ENCODE measurements at places on chromosomes 5 and 9. TPM values are rescaled to one million over a fixed set of nuclear protein-coding genes. Genes with fewer than 3 reads are reported as not detected.

GRCh38 chr9:9099646-9100045, 1300.1 kb upstream of the DMAC1 start:
- no peaks in the 10 kb centered on the region for H3K27me3 ChIP-seq

The FGD3 gene
- total RNA-seq = 0.65 TPM

The PCDHA1 gene
- total RNA-seq = not detected

- no peak overlapping the region for H3K4me3 ChIP-seq
- no peak overlapping the region for H3K27ac ChIP-seq
- no peaks in the 10 kb centered on the region for H3K36me3 ChIP-seq
- no peak for DNase-seq
- H3K4me1 ChIP-seq = peaks cover 10% of the 10 kb centered on the region
These were observed 235.5 kb upstream of the ZNF608 start for GRCh38 chr5:124981901-124982300.

DNA sequence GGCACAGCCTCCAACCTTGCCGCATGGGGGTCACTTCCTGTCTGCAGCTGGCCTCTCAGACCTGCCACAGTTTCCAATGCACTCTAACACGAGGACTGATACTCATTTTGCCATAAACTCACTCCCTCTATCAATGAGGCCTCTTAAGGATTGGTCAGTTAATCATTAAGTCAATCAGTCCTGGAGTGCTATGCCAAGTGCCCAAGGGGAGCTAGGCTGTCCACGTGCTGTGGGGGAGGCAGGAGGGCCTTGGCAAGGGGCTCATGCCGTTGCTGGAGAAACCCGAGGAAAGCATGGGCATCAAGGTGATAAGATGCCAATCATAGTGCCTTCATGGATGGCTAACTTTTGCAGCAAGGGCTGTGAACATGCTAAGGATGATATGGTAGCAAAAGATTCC, 1.7 kb upstream of the ALDH1B1 start:
- no peak overlapping the region for H3K27ac ChIP-seq
- H3K4me3 ChIP-seq = no peak overlapping the region
- DNase-seq = no peak
- H3K27me3 ChIP-seq = no peaks in the 10 kb centered on the region
- H3K4me1 ChIP-seq = peaks cover 45% of the 10 kb centered on the region

DNA sequence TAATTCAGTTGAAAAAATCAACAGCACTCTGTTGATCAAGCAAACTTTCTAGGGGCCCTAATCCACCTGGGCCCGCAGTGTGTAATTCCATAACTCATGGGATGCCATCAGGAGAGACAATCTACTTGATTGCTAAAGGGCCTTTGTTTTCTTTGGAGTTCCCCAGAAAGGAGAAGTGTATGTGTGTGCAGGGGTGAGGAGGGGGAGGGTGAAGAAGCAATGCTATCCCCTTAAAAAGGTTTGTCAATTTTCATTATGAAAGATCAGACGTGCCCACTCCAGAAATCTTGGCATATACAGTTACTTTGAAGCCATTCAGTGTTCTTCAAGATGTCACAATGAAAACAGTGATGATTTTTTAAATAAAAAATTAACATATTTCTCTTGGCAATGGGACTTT, 6.2 kb downstream of the PARP8 start:
- H3K4me1 ChIP-seq = no peaks in the 10 kb centered on the region
- H3K4me3 ChIP-seq = no peak overlapping the region
- peaks cover 7% of the 10 kb centered on the region for H3K27me3 ChIP-seq
- no peak overlapping the region for H3K27ac ChIP-seq

DNA sequence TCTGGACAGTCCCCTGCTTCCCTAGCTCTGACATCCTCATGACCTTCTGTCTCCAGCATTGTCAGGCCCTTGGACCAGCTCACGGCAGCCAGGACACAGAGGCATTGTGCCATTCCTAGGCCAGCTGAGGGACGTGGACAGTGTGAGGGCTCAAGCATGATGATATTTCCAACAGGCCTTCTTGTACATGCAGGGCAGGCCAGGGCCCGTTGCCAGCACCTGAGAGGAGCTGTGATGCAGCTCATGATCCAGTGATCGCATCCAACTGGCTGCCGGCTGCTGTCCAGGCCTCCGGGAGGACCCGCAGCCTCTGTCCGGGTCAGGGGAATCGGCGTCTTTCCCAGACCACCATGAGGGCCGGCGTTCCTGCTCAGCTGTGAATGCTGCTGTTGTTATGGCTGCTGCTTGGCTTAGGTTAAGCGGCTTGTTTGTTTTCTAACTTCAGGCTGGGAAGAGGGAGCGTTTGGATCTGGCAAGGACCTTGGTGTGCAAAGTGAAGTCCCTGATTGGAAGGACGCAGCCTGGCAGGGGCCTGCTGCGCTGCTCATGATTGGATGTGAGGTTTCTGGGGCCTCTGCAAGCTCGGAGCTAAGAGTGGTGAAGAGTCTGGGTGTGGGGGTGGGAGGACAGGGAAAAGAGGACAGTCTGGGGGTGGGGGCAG, 53.8 kb downstream of the PDZD2 start:
- DNase-seq = no peak
- H3K4me3 ChIP-seq = no peak overlapping the region
- no peaks in the 10 kb centered on the region for H3K4me1 ChIP-seq
- no peaks in the 10 kb centered on the region for H3K27me3 ChIP-seq
- no peak overlapping the region for H3K27ac ChIP-seq

GRCh38 chr5:117733051-117733450, 1158.4 kb upstream of the SEMA6A start:
- DNase-seq = no peak
- H3K4me1 ChIP-seq = no peaks in the 10 kb centered on the region
- H3K27ac ChIP-seq = no peak overlapping the region
- no peak overlapping the region for H3K4me3 ChIP-seq
- H3K27me3 ChIP-seq = no peaks in the 10 kb centered on the region

- H3K4me3 ChIP-seq = no peak overlapping the region
- H3K4me1 ChIP-seq = peaks cover 4% of the 10 kb centered on the region
- no peak for DNase-seq
- H3K36me3 ChIP-seq = peaks cover 8% of the 10 kb centered on the region
- H3K27me3 ChIP-seq = no peaks in the 10 kb centered on the region
- no peak overlapping the region for H3K27ac ChIP-seq
These were observed 3.5 kb downstream of the TMEM38B start for GRCh38 chr9:105697871-105698270.

The HTR4 gene
- total RNA-seq = not detected

The EIF4E1B gene
- not detected for total RNA-seq

The THG1L gene
- 23.8 TPM for total RNA-seq

DNA sequence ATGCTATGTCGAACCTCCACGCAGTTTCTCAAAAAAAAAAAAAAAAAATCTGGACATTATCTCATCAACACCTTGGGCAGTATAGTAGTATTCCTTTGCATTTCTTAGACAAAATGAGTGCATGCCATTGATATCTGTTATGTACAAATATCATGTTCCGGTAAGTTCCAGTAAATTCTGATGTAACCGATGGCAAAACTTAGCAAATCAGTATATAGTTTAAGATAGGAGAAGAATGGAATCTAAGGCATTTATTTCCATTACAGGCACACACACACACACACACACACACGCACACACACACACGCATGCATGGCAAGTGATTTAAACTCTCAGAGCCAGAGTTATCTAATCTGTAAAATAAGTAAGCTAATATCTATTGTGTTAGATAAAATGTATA, 356.5 kb upstream of the TUSC1 start:
- H3K4me1 ChIP-seq = no peaks in the 10 kb centered on the region
- DNase-seq = no peak
- H3K27me3 ChIP-seq = no peaks in the 10 kb centered on the region
- H3K36me3 ChIP-seq = no peaks in the 10 kb centered on the region

The PFN3 gene
- total RNA-seq = not detected

DNA sequence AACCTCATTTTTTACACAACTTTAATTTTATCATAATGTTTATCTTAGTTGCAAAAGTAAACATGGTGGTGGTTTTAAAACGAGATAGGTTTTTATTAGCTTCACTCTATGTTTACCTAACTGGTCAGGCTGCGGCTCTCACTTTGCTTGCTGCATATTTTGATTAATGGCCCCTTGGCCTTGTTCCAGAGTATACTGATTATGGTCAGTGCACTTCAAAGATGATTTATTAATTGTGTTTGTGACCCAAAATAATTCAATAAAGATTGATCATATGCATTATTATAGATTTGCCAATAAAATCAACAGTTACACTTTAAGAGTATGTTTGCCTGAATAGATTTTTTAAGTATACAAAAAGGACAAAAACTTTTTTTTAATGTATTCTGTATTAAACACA, 188.0 kb downstream of the XRCC4 start:
- H3K27me3 ChIP-seq = no peaks in the 10 kb centered on the region
- no peak overlapping the region for H3K4me3 ChIP-seq
- H3K4me1 ChIP-seq = 0 out of 2 replicates have a peak, but pooled peaks cover 6% of the 10 kb centered on the region
- peak; percentile 20 for DNase-seq
- no peaks in the 10 kb centered on the region for H3K36me3 ChIP-seq

The NXNL2 gene
- total RNA-seq = 0.18 TPM

DNA sequence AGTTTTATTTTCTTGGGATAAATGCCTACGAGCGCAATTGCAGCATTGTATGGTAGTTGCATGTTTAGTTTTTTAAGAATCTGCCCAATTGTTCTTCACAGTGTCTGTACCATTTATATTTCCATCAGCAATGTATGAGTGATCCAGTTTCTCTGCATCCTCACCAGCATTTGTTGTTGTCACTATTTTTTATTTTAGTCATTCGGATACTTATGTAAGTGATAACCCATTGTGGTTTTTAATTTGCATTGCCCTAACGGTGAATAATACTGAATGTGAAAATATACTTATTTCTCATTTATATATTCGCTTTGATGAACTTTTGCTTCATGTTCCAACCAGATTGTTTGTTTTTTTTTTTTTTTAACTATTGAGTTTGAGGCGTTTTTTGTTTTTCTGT, 33.7 kb upstream of the PWWP2A start:
- H3K27ac ChIP-seq = no peak overlapping the region
- no peak overlapping the region for H3K4me3 ChIP-seq
- no peaks in the 10 kb centered on the region for H3K4me1 ChIP-seq
- DNase-seq = no peak
- no peaks in the 10 kb centered on the region for H3K27me3 ChIP-seq

DNA sequence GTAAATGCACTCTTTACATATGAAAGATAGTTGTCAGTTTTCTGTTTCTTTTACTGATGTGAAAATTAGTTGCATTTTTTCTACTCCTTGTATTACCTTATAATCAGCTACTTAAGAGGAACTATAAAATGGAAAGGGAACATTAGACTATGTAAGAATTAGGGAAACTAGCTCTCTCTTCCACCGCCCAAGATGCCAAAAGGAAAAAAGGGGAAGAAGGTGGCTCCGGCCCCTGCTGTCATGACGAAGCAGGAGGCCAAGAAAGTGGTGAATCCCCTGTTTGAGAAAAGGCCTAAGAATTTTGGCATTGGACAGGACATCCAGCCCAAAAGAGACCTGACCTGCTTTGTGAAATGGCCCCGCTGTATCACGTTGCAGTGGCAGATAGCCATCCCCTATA, 15.2 kb upstream of the HOMER1 start:
- no peak overlapping the region for H3K27ac ChIP-seq
- no peak overlapping the region for H3K4me3 ChIP-seq
- DNase-seq = no peak
- H3K36me3 ChIP-seq = no peaks in the 10 kb centered on the region
- no peaks in the 10 kb centered on the region for H3K4me1 ChIP-seq
